ENCODE measurements at places on chromosomes 6 and 20.

- peak; percentile 82 for DNase-seq
These were observed 36.3 kb upstream of the DACT2 start for GRCh38 chr6:168355716-168356522.

GRCh38 chr20:63469019-63469712 lies 3.3 kb downstream of the KCNQ2 start:
- DNase-seq: no peak

DNA sequence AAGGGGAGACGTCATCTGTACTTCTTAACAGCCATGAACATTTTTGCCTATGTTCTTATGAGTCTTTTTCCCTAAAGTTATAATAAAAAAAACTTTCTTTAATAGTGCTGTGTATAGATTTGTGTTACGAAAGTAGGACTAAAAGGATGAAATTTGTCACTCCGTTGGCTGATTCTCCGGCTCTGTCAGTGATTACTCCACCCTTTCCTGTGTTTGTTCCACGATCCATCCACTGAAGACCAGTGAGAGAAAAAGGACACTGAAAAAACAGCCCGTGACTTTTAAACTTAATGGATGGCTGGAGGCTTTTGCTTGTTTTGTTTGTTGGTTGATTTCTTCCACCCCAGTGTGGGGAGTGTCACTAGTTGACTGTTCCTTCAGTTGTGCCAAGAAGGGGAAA lies 232.0 kb upstream of the NOX3 start:
- DNase-seq: no peak

GRCh38 chr6:35895560-35895959 lies 25.3 kb downstream of the SRPK1 start:
- no peak for DNase-seq

GRCh38 chr6:96468681-96469224 lies 52.9 kb upstream of the UFL1 start:
- no peak for DNase-seq

DNA sequence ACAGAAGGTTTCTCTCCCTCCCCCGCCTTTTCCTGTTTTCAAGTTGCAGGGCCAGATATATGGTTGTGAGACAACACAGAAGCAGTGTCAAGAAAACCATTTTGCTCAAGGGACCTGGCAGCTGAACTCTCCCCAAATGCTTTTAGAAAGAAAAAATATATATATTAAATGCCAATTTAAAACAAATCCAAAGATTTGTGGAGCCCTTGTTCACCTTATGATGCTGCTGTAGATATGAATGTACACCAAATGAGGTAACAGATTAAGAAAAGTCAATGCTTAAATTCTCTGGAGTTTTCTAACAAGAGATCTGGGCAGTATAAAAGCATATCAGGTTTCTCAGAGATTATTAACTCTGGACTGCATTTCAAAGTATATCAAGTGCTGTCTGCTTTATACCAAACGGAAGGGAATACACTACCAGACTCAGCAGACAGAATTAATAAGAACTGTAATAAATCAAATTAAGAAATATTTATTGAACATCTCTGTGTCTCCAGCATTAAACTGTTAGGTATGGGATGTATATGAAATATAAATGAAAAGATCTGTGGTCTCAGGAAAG lies 357.5 kb downstream of the HDGFL1 start:
- DNase-seq: no peak

DNA sequence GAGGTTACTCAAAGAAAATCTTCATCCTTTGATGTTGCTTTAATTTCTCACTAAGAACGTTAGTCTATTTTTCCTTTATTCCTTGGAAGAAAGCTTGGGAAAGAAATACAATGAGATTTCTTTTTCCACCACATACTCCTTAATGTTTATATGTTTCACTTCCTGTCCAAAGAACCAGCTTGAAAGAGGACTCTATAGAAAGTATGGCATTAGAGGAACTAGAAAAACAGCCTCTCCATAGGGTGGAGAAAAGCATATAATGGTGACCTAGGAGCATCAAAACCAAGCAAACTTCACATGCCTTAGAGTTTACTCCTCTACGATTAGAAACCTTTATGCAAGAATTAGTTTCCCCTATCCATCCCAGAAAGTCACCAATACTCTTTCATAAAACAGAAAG lies 131.1 kb downstream of the OPRM1 start:
- no peak for DNase-seq

DNA sequence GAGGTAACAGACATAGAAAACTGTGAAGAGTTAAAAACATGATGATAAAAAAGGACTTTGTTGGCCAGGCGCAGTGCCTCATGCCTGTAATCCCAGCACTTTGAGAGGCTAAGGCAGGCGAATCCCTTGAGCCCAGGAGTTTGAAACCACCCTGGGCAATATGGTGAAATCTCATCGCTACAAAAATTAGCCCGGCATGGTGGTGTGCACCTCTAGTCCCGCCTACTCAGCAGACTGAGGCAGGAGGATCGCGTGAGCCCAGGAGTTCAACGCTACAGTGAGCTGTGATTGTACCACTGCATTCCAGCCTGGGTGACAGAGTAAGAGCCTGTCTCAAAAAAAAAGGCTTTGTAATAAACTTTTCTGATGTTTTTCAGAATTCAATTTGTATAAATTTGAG lies 60.1 kb downstream of the GFOD1 start:
- no peak for DNase-seq

Data from upper lobe of right lung (tissue), 1 donor.